ENCODE measurements at places on chromosomes 12 and 14. TPM values are rescaled to one million over a fixed set of nuclear protein-coding genes. Genes with fewer than 3 reads are reported as not detected.
A peak's percentile ranks its signal among the peaks of the same experiment; 100 is the strongest.

Gene VSIG10
- total RNA-seq, result 52.4 TPM

Gene PAN2
- 84.4 TPM for total RNA-seq

Gene KRT8
- 223 TPM for total RNA-seq

Gene EIF2S3B
- total RNA-seq, result 0.52 TPM

Gene LGALS3
- 351 TPM for total RNA-seq

Gene ASIC1
- 0.35 TPM for total RNA-seq

Gene ORMDL2
- total RNA-seq, result 49.2 TPM

Gene RIN3
- 56.0 TPM for total RNA-seq

Gene EEA1
- 34.4 TPM for total RNA-seq

Gene GALNT8
- 0.67 TPM for total RNA-seq

Gene RGS6
- 2.6 TPM for total RNA-seq

- no peak for DNase-seq
Observed at GRCh38 chr12:19764408-19764807, 325.1 kb downstream of the AEBP2 start.

GRCh38 chr12:93109551-93110203, 180.6 kb upstream of the EEA1 start:
- no peak for DNase-seq

GRCh38 chr12:98483621-98484503, 31.5 kb upstream of the TMPO start:
- DNase-seq, result no peak

DNA sequence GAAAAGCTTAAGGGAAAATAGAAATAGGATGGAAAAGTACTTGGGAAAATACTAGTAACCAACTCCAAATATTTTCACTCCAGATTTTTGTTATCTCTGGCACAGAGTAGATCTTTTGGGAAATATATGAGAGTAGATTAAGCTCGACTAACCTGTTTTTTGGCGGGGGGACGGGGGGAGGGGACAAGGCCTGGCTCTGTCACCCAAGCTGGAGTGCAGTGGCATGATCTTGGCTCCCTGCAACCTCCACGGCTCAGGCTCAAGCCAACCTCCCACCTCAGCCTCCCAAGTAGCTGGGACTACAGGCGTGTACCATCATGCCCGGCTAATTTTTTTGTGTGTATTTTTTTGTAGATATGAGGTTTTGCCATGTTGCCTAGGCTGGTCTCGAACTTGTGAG, 4.8 kb downstream of the DHRS7 start:
- no peak for DNase-seq

- no peak for DNase-seq
Observed at GRCh38 chr12:24708043-24708442, 240.9 kb downstream of the BCAT1 start.

DNA sequence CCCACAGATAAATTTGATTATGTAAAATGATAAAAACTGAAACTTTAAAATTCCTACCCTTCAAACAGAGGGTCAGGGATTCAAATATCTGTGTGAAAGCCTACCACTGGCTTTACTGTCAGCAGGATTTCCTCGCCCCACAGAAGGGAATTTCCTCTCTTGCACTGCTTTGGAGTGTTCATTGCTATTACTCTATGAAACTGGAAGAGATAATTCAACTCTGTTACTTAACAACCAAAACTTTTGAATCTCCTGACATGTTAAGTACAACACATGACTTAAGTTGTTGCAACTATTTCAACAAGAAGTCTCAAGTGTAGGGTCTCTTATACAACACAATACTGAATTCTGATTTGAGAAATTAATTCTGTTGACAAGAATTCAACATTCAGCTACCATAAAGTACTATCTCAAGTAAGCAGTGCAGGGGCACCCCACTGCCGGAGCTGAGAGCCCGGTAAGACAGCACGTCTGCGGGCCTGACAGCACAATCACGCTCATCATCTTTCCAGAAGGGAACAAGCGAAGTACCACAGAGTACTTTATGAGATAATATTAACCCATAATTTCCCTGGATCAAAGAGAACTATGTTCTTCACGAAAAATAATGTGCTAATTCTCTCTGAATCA, 22.9 kb downstream of the DICER1 start:
- DNase-seq, result no peak

- no peak for DNase-seq
Observed at GRCh38 chr12:15268927-15269552, 47.8 kb upstream of the RERG start.

DNA sequence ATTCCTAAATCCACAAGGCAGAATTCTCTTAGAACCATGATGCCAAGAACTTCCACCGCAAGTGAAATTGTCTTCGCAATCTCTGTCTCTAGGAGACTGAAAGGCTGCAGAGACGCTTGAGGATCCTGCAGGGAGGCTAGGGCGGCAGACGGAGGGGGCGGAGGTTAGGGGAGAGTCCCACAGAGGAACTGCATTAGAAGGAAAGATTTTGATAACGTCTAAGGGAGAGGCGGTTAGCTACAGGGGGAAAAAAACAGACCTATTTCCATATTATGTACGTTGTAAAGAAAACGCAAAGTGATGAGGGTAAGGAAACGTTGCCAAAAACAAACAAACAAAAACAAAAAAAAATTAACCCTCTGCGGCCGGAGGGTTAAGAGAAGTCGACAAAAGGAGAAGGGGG, 595 bp downstream of the KLHL28 start:
- DNase-seq, result peak; percentile 80

DNA sequence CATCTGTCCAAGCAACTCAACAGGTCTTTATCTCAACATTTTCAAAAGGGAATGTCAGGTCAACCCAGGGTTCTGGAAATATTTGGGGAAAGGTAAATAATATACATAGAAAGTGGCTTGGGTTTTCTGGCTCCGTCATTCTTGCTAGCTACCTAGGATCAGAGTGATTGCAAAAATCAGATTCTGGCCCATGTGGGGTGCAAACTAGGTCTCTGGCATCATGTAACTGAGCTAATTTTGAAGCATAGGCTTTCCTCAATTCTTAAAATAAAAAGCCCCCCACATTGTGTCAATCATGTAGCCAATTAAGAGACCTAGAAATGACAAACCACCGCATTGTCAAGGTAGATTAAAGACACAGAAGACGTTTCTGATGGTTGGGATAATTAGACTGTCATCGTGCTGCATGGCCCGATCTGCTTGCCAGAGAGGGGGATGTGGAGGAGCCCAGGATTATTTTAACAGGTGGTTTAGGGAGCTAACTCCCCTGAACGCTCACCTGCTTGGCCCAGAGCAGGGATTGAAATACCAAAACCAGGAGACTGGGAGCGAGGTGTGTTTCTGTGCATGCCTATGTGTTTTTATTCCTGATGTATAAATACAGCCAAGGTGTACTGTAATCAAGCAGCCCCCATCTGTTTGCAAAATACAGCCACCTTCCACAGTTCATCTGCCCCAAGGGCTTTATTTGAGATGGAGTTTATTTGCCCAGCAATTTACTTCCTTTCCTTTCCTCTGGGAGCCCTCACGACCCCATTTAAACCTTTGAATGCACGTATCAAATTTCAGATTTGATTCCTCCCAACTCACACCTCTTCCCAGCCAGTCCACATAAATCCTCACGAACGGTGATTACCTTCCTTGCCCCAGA, 189.5 kb downstream of the TTC8 start:
- no peak for DNase-seq

GRCh38 chr14:50924236-50924635, 20.0 kb downstream of the PYGL start:
- DNase-seq, result no peak

GRCh38 chr12:123989753-123990152, 16.7 kb downstream of the ZNF664 start:
- no peak for DNase-seq

DNA sequence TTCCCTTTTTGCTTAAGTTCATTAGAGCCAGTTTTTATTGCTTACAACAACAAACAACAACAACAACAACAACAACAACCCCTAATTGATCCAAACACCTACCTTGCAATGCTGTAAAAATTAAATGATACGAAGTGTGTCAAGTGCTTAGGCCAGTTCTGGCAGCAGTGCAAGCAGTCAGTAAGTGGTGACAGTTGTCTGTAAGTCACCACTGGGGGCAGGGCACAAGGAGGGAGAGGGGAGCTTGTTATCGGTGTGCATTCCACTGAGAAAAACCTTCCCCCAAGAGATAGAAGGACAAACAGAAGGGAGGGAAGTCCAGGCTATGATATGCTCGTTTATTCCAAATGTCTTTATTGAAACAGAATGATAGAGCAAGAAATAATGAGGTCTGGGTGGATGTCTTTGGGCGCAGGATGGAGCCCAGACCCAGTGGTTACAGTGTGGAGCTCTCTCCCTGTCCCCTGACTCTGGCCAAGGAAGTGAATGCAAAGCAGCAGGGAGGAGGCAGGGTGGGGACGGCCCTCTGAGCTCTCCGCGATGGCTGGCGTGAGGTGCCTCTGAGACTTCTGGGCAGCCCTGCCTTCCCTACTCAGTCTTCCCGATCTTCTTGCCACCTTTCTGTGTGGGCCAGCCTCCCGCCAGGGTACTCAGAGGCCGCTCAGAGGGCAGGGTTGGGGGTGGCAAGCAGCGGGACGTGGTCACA, 6.5 kb downstream of the SLC22A17 start:
- DNase-seq, result no peak

- no peak for DNase-seq
Observed at GRCh38 chr14:93113678-93114067, 2.1 kb downstream of the ITPK1 start.

GRCh38 chr12:39294715-39295114, 148.2 kb downstream of the KIF21A start:
- no peak for DNase-seq

GRCh38 chr14:74543771-74544438, 50.3 kb downstream of the ISCA2 start:
- DNase-seq, result no peak

DNA sequence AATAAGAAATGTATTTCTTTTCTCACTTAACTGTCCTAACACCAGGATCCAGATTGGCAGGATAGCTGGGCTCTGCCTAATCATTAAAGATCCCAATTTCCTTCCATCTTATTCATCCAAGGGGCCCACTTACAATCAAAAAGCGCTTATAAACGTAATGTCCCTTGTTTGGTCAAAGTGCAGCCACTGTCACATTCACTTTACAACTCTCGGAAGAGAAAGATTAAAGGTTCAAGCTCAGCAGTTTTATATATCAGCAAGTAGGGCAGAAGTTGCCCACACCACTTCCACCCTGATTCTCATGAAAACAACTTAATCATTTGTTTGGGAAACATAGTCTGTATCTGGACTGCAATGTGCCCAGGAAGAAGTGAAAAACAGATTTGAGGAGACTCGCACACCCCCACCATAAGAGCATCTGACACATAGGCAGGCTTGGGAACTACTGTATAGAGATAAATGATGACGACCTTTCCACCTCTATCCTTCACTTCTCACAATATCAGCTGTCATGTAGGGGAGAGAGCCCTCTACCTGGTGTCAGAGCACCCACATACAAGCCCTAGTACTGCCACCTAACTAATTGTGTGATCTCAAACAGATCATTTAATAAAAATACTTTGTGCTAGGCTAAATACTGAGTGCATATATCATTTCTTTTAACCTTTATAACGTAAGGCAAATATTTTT, 80.8 kb downstream of the CAPZA3 start:
- no peak for DNase-seq

DNA sequence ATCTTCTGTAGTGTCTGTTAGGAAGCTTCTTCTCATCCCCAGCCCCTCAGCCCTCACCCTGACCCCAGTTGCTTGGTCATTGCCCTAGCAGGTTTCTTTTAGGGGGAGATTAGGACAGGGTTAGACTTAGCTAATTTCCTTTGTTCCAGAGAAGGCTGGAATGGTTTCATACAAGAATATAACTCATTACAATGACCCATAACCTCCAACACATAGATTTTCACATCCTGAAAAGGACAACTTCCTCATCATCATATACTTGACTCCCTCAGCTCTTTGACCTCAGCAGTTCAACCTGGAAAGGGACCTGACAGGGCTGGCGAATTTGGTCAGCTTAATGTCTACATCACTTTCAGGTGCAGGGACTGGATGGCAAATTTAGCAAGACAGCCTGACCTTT, 8.0 kb upstream of the BHLHE41 start:
- no peak for DNase-seq

GRCh38 chr14:75627406-75627805, 33.3 kb downstream of the ERG28 start:
- DNase-seq, result no peak

GRCh38 chr14:76051717-76052465, 66.3 kb downstream of the IFT43 start:
- no peak for DNase-seq

DNA sequence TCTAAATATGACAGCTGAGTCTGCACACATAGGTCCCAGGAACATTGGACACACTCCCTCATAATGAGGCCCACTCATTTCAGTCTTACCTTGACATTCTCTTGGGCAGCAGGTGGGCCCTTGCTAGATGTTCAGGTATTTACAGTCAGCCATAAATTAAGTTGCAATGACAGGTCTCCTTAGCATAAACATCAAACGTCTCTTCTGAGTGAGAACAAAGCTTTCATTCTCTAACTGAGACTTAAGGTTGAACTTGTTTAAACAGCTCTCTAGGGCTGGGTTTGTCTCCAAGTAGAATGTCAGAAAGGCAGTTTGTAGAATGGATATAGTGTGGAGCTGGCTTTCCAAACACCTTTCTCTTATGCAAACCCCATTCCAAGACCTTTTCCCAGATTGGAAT, 10.3 kb downstream of the ACVR1B start:
- DNase-seq, result no peak

- DNase-seq, result no peak
Observed at GRCh38 chr12:88409257-88409656, 171.0 kb downstream of the KITLG start.

- DNase-seq, result no peak
Observed at GRCh38 chr14:93269341-93270068, 62.4 kb downstream of the UBR7 start.

DNA sequence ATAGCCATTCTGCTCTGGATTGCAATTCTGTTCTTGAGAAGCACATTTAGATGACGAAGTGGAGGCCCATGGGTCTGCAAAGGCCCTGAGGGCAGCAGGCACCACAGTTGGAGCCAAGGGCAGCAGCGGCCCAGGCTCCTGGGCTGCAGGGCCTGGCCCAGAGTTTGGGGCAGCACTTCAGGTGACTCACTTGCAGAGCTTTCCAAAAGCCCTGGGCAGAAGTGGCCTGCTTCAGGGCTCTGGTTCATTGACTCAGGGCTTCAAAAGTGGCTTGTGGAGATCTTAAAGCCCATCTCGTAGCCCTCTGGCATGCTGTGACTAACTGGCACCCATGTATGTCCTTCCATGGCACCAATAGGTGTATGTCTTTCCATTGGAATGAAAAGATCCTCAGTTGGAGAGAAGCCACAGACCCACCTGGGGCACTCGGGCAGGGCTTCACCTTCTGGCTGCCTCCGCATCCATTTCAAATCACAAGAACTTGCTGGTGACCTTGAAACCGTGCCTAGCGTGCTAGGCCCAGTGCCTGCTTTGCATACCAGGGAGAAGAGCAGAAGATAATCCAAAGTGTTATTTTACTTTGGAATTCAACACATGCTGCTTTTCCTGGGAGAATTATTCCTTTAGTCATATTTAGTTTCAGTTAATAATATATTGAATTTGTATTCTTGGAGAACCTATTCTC, 106.7 kb downstream of the PRMT8 start:
- peak; percentile 36 for DNase-seq

Measured in upper lobe of right lung (tissue), 1 donor.